ENCODE measurements at places on chromosomes 16 and 17. TPM values are rescaled to one million over a fixed set of nuclear protein-coding genes. Genes with fewer than 3 reads are reported as not detected.

GRCh38 chr16:64864232-64864809 lies 257.5 kb downstream of the CDH11 start:
- no peak for DNase-seq

DNA sequence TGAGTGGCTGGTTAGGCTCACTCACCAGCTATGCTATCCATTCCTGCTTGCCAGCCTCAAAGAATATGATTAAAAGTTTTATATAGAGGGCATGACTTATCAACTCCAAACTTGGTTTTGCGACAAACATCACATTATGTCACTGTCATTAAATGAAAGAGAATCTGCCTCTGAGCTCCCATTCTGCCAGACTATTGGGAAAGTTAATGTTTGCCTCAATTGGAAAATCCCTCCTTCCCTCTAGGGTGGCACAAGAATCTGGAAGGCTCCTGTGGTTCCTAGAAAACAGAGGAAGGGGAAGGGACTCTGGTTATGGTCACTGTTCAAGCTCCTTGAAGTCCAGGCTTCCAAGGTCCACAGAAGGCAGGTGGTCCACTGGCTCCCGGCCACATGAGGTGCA lies 50.5 kb upstream of the TEX2 start:
- no peak for DNase-seq

DNA sequence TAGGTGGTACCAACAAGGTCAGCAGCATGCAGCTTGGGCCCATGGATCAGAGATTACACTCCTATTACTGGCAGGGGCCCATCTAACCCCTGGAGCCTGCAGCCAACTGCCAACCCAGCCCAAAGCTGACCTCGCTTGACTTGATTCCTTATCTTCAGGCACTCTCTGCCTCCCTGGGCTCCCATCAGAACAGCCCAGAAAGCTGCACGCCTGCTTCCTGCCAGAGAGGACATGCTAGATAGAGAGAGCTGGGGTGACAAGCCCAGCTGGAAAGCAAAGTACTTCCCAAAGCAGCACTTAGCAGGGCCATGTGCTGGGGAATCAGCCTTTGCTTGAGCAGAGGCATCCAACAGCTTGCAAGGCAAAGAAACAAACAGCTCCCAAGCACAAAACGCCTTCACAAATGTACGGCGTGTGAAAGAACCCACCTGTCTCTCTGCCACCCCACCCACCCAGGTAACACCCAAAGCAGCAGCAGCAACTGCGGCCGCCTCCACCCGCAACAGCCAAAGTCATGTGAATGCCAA lies 74.2 kb upstream of the NLK start:
- peak; percentile 47 for DNase-seq

DNA sequence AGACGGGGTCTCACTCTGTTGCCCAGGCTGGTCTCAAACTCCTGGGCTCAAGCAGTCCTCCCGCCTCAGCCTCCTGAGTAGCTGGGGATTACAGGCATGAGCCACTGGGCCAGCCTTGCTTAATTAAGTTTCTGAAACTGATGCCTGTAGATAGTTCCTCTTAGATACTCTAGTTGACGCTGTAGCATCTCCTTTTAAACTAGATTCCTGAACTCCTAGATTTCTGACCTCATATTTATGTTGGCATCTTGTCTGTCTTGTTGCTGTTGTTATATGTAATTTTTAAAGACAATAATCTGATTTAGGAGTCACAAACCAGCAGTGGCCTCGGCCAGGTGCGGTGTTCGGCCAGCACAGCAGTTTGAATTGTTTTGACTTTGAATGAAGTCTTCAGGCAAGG lies 37.5 kb downstream of the DHRS7B start:
- no peak for DNase-seq

DNA sequence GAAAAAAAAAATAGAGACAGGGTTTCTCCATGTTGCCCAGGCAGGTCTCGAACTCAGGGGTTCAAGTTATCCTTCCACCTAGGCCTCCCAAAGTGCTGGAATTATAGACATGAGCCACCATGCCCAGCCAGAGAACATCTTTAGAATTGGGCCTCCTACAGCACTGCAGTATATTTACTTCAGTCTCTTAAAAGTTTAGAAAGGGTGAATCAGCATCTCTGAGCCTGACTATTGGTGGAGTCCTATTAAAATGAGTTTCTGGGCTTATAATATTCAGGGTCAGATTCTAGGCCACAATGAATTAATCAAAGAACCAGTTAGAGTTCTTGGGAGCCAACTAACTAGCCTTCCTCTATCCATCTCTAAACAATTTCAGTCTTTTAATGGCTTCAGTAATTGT lies 22.8 kb downstream of the TADA2A start:
- no peak for DNase-seq

GRCh38 chr17:17141279-17141678 lies 64.9 kb downstream of the PLD6 start:
- DNase-seq, result no peak

DNA sequence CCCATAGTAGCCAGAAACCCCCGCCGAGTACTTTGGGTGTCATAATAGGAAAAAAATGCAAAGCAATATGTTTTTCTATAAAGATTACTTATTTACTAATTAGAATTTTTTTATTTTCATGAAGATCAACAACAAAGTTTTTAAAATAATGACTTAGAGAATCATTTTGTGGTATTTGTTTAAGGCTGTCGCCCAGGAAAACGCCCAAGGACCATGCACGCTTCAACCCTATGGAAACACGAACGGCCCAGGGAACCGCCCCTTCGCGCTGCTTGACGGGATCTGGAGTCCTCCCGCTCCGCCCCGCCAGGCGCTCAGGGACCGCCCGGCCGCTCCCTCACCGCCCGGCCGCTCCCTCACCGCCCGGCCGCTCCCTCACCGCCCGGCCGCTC lies 408 bp upstream of the KPNA2 start:
- peak; percentile 95 for DNase-seq

DNA sequence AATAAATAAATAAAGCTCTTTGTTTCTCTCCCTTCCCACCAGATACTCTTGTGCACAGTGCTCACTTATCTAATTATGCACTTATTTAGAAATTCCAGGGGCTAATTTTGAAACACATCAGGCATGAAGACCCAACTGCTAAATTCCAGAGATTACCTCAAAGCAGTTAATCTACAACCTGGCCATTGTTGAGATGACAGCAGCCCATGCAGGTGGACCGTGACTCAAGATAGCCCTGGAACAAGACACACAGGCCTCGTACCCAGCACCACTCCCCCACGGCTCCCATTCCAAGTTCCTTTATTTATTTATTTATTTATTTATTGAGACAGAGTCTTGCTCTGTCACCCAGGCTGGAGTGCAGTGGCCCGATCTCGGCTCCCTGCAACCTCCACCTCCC lies 60.1 kb upstream of the NPEPPS start:
- DNase-seq, result no peak

GRCh38 chr17:57113011-57113410 lies 28.0 kb downstream of the AKAP1 start:
- DNase-seq, result no peak

DNA sequence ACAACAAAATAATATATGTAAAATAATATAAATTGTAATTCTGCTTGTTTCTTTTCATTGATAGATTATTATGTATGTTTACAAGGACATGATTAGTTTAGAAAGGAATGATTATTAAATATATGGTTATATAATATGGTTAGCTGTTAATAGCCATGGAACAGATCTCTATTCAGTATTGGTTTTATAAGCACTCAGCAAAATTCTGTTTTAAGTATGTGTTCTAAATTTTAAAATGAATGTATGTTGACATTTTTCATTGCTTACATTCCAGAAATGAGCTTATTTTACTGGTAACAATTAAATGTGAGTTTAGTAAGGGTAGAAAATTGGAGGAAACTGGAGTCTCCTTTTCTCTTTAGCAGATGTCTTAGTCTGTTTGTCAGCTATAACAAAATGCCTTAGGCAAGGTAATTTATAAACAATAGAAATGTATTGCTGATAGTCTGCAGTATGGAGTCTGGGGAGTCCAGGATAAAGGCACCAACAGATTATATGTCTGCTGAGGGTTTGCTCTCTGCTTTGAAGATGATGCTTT lies 45.4 kb downstream of the NFAT5 start:
- no peak for DNase-seq

DNA sequence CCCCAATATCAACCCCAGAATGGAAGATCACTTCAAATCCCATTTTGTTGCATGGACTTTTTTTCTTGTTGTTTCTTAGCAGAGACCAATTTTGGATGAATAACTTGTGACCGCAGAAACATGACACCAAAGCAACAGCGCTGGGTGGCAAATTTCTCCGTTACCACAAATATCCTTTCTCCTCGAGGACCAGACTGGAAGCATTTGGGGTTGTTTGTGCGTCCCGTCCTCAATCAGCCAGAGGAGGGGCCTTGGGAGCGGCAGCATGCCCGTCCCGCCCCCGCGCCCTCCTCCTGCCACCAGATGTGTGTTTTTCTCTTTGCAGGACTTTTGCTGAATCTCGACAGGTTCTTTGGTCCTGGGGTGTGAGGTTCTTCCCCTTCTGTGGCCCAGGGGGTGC lies 282.5 kb upstream of the FOXF1 start:
- DNase-seq, result peak; percentile 28

- peak; percentile 22 for DNase-seq
Observed at GRCh38 chr17:64420143-64420670, 28.7 kb upstream of the MILR1 start.

DNA sequence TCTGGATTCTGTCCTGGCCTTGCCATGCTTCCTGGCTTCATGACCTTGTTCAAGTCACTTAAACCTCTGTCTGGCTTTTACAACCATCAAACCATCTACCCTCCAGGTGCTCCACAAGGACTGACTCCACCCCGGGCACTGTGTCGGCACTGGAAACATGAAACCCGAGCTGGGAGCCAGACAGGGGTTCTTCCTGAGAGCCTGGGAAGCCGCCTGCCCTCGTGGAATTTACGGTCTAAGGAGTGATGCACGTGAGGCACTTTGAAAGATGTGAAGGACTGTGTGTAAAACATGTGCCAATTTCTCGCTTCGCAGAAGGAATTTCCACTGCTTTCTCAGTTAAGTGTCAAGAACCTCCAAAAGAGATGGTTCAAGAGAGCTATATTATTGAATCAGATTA lies 11.6 kb downstream of the CDK5R1 start:
- no peak for DNase-seq

DNA sequence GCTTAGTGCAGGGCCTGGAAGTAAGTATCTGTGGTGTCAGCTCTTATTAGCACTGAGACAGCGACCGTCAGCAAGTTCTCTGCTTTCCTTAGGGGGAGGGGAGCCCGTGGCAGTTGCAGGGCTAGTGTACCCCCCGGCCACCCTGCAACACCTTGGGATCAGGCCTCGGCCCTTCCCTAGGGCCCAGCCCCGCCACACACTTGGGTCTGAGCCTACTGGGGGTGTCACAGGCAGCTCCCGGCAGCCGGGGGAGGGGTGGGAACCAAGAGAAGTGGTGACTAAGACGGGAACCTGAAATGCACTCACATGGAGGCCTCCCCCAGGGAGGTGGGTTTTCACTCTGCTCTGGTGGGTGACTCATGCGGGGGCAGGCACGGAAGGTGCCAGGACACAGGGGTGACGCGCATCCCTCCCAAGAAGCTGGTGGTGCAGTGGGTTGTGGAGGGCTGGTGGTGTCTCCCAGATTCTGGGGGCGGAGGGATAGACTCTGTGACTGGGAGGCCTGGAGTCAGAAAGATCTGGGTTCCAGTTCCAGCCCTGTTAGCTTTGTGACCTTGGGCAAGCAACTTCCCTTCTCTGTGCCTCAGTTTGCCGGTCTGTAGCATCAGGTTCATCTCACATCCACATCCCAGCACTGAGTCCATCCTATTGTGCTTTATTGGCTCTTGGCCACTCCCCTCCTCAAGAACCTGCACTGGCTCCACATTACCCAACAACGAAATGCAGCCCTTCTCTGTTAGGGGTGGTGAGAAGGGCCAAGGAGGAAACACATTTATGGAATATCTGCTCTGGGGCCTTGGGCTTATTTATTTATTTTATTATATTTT lies 44.5 kb downstream of the LAT start:
- DNase-seq, result no peak

DNA sequence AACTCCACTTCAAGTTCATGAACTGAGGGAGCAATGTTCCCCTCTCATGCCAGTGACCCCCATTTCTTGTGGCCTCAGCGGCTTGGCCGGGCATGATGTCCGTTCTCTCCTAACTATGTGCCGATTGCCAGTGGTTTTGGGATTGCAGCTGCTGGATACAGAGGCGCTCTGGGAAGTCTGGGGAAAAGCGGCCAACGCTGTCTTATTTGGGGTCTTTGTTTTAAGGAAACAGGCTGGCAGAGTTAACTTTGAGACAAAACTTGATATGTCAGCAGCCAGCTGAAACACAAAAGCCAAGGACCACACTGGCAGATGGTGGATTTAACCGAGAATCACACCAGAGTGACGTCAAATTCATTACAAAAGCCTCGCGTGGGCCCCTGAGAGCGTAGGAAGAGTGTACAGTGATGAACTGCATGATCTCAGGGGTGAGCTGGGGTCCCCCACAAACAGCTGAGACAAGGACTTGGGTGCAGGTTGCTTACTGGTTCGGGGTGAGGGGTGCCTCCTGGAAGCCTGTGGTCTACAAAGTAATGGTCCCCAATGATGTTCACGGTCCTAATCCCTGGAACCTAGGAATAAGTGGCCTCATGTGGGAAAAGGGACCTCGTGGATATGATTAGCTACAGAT lies 180.4 kb downstream of the IRF8 start:
- DNase-seq, result peak; percentile 49

DNA sequence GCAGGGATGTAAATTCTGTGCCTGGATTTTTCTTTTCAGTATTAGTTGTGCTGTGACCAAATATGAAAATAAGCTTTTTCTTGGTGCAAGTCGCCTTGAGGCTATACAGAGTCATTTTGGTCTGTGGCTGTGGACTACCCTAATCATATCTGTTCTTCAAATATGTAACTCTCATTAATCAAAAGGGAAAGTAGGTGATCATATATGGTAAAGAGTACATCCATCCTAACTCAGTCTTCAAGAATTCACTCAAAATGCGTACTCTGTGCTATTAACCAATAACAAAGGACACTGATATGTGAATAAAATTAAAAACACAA lies 2.6 kb downstream of the CPD start:
- no peak for DNase-seq

- DNase-seq, result no peak
Observed at GRCh38 chr17:82793974-82794630, 42.2 kb downstream of the TBCD start.

GRCh38 chr16:78096386-78096785 lies 3.1 kb upstream of the WWOX start:
- DNase-seq, result no peak

The NXPH3 gene
- 17.0 TPM for total RNA-seq

The PMP22 gene
- total RNA-seq, result 2,465 TPM

The PSME3IP1 gene
- 80.5 TPM for total RNA-seq

The PAQR4 gene
- 6.6 TPM for total RNA-seq

The CRLF3 gene
- 15.5 TPM for total RNA-seq

The TMEM107 gene
- 23.0 TPM for total RNA-seq

The NLRC3 gene
- 1.6 TPM for total RNA-seq

The KRT39 gene
- total RNA-seq, result not detected

The KCNG4 gene
- not detected for total RNA-seq

The RHBDL1 gene
- total RNA-seq, result 1.6 TPM

The JPH3 gene
- 0.22 TPM for total RNA-seq

Measured in sciatic nerve (tissue), 2 donors.